CD4-positive, alpha-beta T cell treated with Interleukin-21 for 1 hour (primary cell): ENCODE measurements at places on chromosomes 4 and X.

DNA sequence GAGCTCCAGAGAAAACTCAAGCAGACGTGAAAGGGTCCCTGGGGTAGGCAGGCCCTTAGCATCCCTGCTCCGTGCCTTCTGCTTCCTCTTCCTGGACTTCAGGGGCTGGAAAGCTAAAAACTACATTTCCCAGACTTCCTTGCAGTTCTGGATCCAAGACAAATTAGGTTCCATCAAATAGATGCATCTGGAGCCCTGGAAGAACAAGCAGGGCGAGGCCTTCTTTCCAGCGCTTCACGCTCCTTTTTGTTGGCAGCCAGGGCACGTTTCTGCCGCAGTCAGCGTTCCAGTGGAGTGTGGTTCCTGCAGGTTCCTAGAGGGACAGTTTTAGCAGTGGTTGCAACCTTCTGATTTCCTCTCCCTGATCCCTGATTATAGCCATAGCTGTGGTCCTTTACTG is 53.6 kb upstream of the MSX1 start:
- DNase-seq = no peak

DNA sequence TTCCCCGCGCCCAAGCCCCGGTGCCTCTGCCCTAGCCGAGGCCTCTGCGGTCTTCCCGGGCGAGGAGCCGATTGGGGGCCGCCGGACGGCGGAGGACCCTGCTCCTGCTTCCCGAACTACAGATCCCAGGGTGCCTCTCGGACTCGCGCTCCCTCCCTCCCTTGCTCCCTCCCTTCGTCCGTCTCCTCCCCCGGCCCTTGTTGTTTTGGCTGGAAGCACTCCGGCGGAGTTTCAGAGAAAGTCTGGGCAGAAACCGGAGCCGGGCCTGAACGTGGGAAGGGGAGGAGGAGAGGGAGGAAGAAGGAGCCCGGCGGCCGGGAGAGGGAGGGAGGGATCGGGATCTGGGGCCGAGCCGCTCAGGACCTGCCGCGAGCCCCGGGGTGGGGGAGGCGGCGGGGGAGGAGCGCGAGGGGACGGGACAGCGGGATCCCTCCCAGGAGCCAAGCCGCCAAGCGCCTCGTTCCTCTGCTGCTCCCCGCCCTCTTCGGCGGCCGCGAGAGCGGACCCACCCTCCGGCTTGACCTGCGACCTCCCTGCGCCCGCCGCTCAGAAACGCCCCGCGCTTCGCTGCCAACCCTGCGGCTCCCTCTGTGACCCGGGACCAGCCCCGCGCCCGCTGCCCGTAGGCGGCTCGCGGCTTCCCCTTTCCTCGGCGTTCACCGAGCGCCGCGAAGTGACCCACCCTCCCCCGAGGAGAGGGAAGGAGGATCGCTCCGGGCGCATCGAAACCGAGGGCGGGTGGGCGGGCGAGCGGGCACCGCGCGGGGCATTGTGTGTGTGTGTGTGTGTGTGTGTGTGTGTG is 496 bp upstream of the GAB1 start:
- peak; percentile 10 for DNase-seq

DNA sequence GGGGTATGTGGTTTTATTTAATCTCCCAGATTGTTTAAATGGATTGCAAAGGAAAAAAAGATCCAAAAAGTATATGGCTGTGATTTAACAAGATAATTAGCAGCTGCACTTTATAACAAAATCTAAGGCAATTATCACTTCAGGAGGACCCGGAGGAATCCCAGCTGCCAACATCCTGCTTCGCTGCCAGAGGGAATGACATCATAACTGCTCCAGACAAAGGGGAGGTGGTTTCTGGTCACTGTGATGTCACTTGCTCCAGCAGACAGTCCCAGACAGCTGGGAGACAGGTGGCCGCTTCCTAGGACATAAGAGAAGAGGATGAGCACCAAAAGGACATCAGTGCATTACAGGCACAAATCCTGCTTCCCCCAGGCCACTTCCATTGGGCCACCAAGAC is 371.0 kb downstream of the BCOR start:
- no peak for DNase-seq

DNA sequence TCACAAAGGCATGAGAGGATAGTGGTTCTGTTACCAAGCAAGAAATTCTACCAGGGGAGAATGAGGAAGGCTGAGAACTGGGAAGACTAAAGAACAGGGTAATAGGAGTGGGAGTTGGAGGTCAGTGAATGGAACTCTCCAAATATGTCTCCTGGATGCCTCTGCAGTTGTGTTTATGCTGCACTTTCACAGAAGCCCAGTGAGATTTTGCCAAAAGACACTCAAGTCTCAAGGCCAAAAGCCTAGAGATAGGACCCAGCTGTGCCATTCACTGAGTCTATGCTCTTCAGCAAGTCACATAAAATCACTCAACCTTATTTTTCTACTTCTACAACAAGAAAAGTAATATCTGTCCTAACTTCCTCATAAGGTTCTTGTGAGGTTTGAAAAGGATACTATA is 285.4 kb downstream of the UNC5C start:
- no peak for DNase-seq

GRCh38 chr4:2592572-2592971 is 56.1 kb downstream of the FAM193A start:
- no peak for DNase-seq

DNA sequence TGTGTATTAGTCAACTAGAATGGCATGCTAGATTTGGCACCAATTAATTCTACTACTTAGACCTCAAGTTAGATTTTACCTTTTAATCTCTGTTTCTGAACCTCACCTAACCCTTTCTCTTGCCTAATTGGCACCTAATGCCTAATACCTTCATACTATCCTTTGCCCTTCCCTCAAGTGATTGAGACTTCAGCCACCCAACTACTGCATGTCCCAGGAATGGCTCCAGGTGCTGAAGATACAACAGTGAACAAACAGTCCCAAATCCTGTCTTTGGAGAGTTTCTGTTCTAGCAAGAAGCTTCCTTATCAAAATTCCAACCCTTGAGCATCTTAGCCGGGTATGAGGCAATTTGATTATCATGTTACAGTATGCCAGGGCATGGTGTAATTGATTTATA is 139.9 kb downstream of the CPE start:
- no peak for DNase-seq

GRCh38 chr4:153233761-153234371 is 29.6 kb downstream of the TRIM2 start:
- DNase-seq = no peak

- no peak for DNase-seq
These were observed 361.0 kb upstream of the FAT1 start for GRCh38 chr4:187084701-187085100.

DNA sequence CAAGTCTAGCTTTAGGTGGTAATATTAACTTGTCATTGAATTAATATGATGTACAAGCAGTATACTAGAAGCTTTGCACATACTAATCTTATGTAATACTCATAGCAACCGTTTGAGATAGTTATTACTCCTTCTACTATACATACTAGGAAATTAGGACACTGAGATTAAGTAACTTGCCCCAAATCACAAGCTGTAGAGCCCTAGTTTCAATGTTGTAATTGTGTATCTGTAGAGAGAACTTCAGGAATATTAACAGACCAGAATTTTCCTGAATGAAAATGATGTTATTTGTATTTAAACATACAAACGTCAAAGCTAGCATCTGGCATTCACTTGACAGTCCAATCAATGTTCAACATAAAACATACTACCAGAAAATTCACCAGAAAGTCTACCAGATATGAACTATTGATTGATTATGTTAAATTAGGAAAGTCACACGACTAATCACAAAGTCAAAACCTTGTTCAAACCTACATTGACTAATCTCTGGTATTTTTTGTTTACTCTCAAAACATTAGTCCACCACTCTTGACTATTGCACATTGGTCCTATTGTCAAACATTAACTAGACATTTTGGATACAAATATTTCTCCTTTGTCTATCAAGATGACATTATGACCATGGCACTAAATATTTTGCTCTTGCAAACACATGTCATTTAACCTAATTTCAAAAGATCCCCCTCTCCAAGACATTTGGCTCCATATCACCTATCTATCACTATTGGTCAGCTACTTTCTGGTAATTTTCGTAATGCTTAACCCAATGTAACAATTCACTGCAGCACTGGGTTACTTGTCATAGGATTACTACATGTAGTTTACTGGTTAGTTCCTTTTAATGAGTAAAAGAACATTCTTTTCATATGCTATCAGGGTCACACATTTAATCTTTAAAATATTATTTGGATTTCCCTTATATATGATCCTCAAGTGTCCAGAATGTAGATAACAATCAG is 100.7 kb downstream of the GPC3 start:
- no peak for DNase-seq

DNA sequence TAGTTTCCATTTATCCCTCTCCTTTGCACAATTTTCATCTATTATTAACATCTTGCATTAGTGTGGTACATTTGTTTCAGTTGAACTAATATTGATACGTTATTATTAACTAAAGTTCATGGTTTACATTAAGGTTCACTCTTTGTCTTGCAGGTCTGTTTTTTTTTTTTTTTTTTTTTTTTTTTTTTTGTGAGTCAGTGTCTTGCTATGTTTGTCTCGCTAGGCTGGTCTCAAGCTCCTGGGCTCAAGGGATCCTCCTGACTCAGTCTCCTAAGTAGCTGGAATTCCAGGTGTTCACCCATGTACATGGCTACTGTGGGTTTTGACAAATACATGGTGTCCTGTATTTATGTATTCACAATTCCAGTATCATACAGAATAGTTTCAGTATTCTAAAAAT is 6.8 kb downstream of the TBC1D19 start:
- no peak for DNase-seq

DNA sequence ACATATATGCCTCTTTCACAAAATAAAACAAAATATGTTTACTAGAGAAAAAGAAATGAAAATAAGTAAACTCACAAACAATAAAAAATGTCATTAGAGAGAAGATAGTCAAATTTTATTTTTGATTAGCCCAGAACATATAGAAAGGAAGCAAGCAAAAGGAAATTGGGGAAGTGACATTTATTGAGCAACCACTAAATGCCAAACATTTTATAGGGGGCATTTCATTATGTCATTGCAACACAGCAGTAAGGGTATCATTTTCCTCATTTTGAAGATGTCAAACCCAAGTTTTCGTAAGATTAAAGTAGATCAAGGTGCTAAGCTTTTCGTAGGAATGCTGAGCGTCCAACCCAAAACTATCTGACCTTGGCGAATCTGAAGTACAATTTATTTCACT is 1331.5 kb upstream of the PABPC4L start:
- no peak for DNase-seq

DNA sequence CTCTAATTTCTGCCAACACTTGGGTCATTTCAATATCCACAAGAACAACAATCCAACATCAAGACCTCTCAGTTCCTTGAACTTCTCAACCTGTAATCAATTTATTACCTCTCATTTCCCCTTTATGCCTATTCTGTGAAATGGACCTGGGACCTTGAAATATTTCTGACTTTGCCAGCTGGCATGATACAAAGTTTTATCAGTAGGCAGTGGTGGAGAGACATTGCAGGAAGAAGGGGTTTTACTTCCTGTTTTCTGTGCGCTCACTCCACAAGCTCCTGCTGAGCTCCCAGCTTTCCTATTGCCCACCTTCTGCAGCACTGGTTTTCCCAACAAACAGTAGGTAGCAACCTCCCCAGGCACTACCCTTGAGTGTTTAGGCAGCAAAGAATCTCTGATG is 3.5 kb upstream of the ARHGEF6 start:
- DNase-seq = no peak

DNA sequence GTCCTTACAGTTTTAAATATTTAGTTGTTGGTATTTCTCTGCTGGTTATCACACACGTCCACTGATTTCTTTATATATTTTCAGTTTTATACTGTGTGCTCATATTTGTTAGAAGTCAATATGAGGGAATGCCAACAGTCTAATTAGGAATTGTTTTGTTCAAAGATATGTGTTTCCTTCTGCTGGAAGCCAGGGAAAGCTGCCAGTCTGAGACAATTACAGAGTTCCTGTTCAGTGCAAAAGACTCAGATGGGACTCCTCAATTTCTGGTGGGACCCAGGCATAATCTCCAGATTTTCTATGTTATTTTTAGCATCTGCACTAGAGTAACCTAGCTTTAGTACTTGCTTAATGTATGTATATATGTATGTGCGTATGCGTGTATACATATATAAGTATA is 486.0 kb downstream of the GRID2 start:
- no peak for DNase-seq

- no peak for DNase-seq
These were observed 518 bp downstream of the TACR3 start for GRCh38 chr4:103719105-103719829.

DNA sequence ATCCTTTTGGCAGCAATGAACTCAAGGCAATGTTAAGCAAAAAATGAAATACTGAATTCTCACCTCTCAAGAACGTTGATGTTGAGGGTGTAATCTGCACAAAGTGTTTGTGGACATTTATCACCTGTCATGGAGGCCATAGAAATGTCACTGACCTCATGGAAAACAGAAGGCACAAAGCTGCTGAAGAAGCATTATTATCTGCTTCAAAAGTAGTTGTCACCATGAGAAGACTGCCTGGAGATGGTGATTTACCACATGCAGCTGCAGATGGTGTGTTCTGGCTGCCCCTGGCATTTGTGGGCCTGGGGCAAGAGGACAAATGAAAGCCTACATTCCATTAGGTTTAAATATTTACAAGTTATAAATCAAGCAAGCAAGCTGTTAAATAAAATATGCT is 116.8 kb upstream of the RPS6KA3 start:
- DNase-seq = no peak

GRCh38 chr4:7783541-7783940 is 156.1 kb downstream of the AFAP1 start:
- DNase-seq = no peak

DNA sequence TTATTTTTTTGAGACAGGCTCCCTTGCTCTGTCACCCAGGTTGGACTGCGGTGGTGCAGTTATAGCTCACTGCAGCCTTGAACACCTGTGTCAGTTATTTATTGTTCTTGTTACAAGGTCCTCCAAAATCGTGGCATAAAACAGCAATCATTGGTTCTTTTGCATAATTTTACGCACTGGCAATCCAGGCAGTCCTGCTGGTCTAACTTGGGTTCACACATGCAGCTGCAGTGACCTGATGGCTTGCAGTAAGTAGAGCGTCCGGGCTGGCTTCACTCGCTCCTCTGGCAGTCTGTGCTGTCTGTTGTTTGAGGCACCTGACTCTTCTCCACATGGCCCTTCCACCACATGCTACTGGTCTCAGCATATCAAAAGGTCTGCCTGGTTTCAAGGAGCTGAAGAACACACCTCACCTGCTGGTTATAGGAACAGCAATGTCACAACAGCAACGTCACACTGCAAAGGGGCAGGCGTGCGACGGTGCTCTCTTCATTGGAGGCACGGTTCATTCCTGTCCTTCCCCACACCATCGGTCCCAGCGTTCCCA is 894.6 kb downstream of the TRIML1 start:
- DNase-seq = no peak

- peak; percentile 99 for DNase-seq
These were observed at the start of gene PPP2R3B for GRCh38 chrX:386768-387575. PPP2R3B (minus strand) TSS chrX:386907; CDS start chrX:386691, 216 bp downstream.
